Esophagus muscularis mucosa (tissue), 4 donors: ENCODE measurements at places on chromosomes 2 and 18. TPM values are rescaled to one million over a fixed set of nuclear protein-coding genes. Genes with fewer than 3 reads are reported as not detected.

- H3K27ac ChIP-seq = no peak overlapping the region
- no peaks in the 10 kb centered on the region for H3K27me3 ChIP-seq
These were observed 56.8 kb upstream of the SPAG16 start for GRCh38 chr2:213227458-213227857.

DNA sequence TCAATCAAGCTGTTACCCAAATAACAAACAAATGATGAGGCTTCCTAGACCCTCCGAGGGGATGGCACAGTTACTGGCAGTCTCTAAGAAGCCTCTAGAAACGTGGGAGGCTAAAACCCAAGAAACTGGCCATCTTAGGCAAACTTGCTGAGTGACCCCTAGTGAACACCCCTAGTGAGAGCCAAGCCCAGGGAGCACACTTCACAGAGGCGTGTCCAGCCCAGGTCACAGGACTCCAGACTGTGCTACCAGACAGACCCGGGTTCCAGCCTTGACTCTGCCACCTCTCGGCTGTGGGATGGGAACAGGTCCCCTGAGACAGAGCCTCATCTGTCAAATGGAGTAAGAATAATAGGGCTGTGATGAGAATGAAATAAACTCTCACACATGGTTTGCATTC is 83.5 kb upstream of the ASAP2 start:
- no peaks in the 10 kb centered on the region for H3K27me3 ChIP-seq
- no peaks in the 10 kb centered on the region for H3K36me3 ChIP-seq
- no peak overlapping the region for H3K4me3 ChIP-seq
- H3K27ac ChIP-seq = no peak overlapping the region

DNA sequence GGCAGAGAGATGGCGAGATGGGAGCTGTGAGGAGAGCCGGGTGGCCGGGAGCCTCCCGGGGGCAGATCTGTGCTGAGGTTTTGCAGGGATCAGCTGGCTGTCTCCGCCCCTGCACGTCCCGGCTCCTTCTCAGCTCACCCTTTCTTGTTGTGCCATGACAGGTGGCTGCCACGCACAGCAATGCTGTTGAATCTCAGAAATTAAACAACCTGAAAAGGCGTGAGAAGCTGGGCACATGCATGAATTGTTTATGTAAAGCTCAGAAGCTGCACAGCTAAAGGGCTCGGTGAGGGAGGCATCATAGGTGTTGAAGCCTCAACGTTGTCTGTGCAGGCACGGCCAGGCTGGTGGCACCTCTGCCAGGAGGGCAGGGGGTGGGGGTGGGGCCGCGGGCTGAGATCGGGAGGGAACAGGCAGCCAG is 858 bp upstream of the RTP5 start:
- DNase-seq = no peak
- peaks cover 21% of the 10 kb centered on the region for H3K27me3 ChIP-seq
- peaks cover 3% of the 10 kb centered on the region for H3K4me1 ChIP-seq
- H3K4me3 ChIP-seq = no peak overlapping the region

DNA sequence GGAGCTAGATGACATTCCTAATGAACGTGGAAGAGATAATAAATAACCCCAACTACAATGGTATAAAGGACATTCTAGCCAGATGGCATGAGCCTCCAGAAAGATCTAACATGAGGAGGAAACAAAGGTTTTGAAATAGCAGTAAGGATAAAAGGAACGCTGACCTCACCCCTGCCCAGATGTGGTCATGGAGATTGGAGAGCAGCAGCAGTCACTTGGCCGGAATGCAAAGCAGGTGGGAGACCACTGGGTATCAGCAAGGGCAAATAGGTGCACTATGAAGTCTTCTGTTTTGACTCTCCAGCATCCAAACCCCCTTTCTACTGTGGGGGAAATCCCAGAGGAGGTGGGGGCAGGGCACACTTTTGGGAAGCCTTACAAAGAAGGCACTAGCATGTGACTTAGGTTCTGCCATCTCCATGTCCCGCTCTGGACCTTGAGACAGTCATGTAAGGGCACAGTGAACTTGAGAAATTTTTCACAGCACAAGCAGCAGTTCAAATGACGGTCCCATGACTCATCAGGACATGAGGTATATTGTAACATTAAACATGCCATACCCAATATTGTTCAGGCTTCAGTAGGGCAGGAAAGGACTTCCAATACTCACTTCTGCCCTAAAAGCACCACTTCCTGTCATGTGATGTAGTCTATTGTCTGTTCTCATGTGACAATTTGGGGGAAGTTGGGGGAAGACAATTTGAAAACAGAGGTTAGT is 55.2 kb downstream of the METTL4 start:
- H3K27ac ChIP-seq = no peak overlapping the region
- H3K4me1 ChIP-seq = peaks cover 14% of the 10 kb centered on the region
- H3K36me3 ChIP-seq = no peaks in the 10 kb centered on the region
- no peak overlapping the region for H3K4me3 ChIP-seq
- DNase-seq = no peak
- no peaks in the 10 kb centered on the region for H3K27me3 ChIP-seq

DNA sequence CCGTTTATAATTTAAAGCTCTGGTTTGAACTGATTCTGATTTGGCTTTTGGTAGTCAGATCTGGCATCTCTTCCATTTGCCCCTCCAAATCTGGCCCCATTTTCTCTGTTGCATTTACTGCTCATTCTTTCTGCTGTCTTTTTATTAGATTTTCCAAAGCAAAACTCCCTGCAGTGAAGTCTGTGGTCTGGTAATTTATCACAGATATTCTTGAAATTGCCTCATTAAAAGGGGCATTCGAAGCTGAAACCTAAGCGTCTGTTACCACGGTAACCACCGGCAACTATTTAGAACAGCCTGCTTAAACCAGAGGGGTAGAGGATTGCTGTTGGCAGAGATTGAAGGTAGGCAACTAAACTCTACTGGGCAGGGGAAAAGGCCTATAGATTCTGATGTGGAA is 111.5 kb upstream of the UPP2 start:
- no peak overlapping the region for H3K27ac ChIP-seq
- no peaks in the 10 kb centered on the region for H3K4me1 ChIP-seq
- no peaks in the 10 kb centered on the region for H3K27me3 ChIP-seq
- DNase-seq = no peak
- H3K36me3 ChIP-seq = no peaks in the 10 kb centered on the region
- no peak overlapping the region for H3K4me3 ChIP-seq

DNA sequence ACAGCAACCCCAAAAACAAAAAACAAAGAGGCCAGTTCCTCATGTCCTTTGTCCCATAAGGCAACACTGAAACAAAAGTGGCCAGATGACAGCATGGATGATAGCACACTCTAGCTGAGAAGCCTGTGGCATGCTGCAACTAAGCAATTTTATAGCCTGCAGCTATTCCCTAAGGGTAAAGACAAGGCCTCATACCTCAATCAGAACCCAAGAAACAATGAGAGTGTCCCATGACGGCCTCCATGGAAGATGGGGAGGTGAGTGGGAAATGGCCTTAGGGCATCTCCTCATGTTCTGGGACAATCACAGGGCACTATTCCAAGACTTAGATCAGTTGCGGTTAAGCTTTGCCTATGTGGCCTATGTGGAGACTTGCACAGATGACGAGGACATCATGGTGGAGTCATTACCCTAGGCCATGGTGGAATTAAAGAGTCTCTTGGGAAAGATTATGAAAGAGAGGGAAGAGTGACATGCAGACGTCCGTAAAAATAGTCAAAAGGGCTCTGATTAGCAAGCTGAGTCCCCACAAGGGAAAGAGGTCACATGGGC is 103.1 kb downstream of the INO80D start:
- H3K27me3 ChIP-seq = no peaks in the 10 kb centered on the region
- H3K36me3 ChIP-seq = no peaks in the 10 kb centered on the region
- no peak overlapping the region for H3K4me3 ChIP-seq
- no peaks in the 10 kb centered on the region for H3K4me1 ChIP-seq
- peak; percentile 45 for DNase-seq

DNA sequence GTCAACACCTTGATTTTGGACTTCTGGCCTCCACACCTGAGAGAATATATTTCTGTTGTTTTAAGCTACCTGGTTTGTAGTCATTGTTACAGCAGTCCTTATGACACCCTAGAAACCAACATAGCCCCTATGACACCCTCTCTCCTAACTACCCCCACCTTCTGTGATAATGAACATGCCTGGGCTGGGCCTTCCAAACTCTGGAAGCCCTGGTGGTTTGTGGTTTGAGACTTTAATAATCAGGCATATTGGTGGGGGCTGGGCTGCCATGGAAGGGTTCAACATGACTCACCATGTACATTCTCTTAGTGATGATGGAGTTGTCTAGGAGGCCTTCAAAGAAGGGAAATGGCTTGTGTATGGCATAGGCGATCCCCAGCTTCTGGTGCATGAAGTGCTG is 3.3 kb downstream of the SP110 start:
- DNase-seq = no peak
- no peaks in the 10 kb centered on the region for H3K27me3 ChIP-seq
- peaks cover 27% of the 10 kb centered on the region for H3K4me1 ChIP-seq
- peaks cover 50% of the 10 kb centered on the region for H3K36me3 ChIP-seq
- H3K4me3 ChIP-seq = no peak overlapping the region
- H3K27ac ChIP-seq = no peak overlapping the region

SCYGR4 gene
- total RNA-seq = not detected

DNA sequence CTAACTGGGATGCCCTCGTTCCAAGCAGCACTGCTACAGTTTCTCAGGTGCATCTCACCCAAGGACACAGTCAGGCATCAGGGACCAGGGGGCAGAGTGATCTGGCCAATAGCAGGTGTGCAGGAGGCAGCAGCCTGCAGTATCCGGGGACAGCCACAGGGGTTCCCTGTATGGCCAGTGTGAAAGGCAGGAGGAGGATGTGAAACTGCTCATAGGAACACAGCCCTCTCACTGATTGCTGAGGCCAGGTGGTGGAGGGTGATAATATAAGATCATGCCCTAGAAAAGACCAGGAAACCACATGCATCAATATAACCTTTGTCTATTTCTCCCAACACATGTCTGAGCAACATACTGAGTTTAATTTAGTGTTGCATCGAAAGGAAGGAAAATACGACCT is 112.7 kb upstream of the TACR1 start:
- no peak overlapping the region for H3K4me3 ChIP-seq
- H3K4me1 ChIP-seq = no peaks in the 10 kb centered on the region
- H3K36me3 ChIP-seq = no peaks in the 10 kb centered on the region

- H3K27ac ChIP-seq = no peak overlapping the region
- H3K4me1 ChIP-seq = peaks cover 7% of the 10 kb centered on the region
These were observed 56.2 kb downstream of the STPG4 start for GRCh38 chr2:47098953-47099352.

GRCh38 chr18:23114171-23114881 is 21.0 kb upstream of the CABLES1 start:
- DNase-seq = no peak
- no peak overlapping the region for H3K4me3 ChIP-seq
- H3K4me1 ChIP-seq = peaks cover 6% of the 10 kb centered on the region
- H3K36me3 ChIP-seq = no peaks in the 10 kb centered on the region
- no peaks in the 10 kb centered on the region for H3K27me3 ChIP-seq
- no peak overlapping the region for H3K27ac ChIP-seq

GRCh38 chr18:59143441-59143840 is 3.8 kb downstream of the SEC11C start:
- peaks cover 16% of the 10 kb centered on the region for H3K4me1 ChIP-seq
- H3K36me3 ChIP-seq = no peaks in the 10 kb centered on the region
- no peak overlapping the region for H3K4me3 ChIP-seq
- no peaks in the 10 kb centered on the region for H3K27me3 ChIP-seq
- H3K27ac ChIP-seq = no peak overlapping the region

DNA sequence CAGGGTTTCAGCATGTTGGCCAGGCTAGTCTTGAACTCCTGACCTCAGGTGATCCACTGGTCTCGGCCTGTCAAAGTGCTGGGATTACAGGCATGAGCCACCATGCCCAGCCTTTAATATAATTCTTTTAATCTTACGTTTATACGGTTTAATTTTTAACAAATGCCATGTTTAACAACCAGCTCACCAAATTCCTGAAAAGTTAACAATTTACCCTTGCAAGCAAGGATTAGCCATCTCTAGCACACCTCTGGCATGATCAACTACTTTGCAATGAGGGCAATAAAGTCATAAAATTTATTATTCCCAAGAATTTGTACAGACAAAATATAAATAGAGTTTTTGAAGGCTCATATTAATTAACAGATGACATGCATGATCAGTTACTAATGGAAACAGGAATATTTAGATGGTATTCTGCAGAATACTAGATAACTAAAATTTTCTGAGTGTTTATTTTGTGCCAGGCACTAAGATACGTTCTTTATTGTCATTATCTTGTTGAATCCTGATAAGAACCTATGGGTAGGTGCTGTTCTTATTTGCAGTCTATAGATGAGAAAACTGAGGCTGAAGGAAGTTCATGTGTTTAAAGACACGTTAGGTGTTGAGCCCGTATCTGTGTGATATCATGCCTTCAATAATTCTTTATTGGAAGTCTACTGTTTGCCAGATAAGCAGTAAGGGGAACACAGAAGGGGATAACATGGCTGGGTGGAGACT is 190.1 kb downstream of the CDCA7 start:
- no peaks in the 10 kb centered on the region for H3K36me3 ChIP-seq
- H3K27ac ChIP-seq = no peak overlapping the region
- no peaks in the 10 kb centered on the region for H3K4me1 ChIP-seq
- no peaks in the 10 kb centered on the region for H3K27me3 ChIP-seq
- no peak for DNase-seq

DNA sequence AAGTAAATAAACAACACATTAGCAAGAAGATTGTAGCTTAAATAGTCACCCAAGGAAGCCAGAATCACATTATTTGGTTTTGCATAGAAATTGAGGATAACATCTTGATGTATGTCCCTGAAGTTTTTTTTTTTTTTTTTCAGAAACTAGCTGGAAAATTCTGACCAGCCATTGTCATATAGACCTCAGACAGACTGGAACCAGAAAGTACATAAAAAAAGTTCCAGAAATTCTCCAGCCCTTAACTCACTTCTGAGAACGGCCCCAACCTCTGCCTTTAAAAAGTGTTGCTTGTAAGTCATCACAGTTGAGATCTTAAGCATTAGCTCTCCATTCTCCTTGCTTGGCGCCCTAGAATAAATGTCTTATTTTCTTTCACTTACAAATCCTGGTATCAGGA is 350.5 kb downstream of the CCDC85A start:
- H3K27ac ChIP-seq = no peak overlapping the region
- no peaks in the 10 kb centered on the region for H3K4me1 ChIP-seq
- H3K4me3 ChIP-seq = no peak overlapping the region
- H3K36me3 ChIP-seq = no peaks in the 10 kb centered on the region

GRCh38 chr2:160087854-160088745 is 25.7 kb upstream of the PLA2R1 start:
- H3K4me3 ChIP-seq = no peak overlapping the region
- H3K27ac ChIP-seq = no peak overlapping the region
- no peaks in the 10 kb centered on the region for H3K4me1 ChIP-seq
- H3K27me3 ChIP-seq = no peaks in the 10 kb centered on the region
- no peaks in the 10 kb centered on the region for H3K36me3 ChIP-seq

DUSP2 gene
- 5.5 TPM for total RNA-seq

- no peak overlapping the region for H3K4me3 ChIP-seq
- no peaks in the 10 kb centered on the region for H3K36me3 ChIP-seq
- H3K4me1 ChIP-seq = no peaks in the 10 kb centered on the region
- no peak overlapping the region for H3K27ac ChIP-seq
- H3K27me3 ChIP-seq = no peaks in the 10 kb centered on the region
- no peak for DNase-seq
These were observed 174.0 kb upstream of the SLC8A1 start for GRCh38 chr2:40625849-40626248.
